Left ventricle myocardium inferior (tissue), 1 donor: ENCODE measurements at places on chromosomes 13 and 19.

DNA sequence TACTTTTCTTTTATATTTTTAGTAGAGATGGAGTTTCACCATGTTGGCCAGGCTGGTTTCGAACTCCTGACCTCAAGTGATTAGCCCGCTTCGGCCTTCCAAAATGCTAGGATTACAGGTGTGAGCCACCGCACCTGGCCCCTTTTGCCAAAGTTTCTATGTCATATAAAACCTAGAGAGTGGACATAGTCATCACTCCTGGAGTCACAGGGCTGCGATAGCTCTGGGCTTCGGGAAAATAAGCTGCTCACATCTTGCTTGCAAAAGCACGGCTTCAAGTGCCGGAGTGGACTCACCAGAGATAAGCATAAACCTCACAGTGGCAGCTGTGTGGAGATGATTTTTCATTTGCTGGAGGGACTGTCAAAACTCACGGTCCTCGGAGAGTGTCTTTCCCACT, 171.2 kb downstream of the TEX29 start:
- no peak overlapping the region for H3K4me3 ChIP-seq
- no peaks in the 10 kb centered on the region for H3K36me3 ChIP-seq
- DNase-seq = no peak
- no peaks in the 10 kb centered on the region for H3K4me1 ChIP-seq

DNA sequence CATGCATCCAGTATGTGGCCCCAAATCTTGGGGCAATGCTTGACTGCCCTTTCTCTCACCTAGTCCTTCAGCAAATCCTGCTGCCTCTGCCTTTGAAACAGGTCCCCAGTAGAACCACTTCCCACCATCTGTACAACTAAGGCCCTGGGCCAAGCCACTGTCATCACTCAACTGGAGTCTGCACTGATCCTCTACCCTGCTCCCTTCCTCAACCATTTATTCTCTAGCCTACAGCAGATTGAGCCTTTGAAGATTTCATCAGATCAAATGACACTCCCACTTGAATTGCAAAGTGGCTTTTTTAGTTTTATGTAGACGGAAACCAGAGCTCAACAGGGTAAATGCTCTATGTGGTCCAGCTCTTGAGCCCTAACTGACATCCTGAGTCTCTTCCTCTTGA, 43.5 kb downstream of the ATP8A2 start:
- no peak overlapping the region for H3K4me3 ChIP-seq
- no peak overlapping the region for H3K27ac ChIP-seq
- no peak for DNase-seq
- no peaks in the 10 kb centered on the region for H3K36me3 ChIP-seq
- H3K4me1 ChIP-seq = no peaks in the 10 kb centered on the region
- peaks cover 74% of the 10 kb centered on the region for H3K27me3 ChIP-seq

DNA sequence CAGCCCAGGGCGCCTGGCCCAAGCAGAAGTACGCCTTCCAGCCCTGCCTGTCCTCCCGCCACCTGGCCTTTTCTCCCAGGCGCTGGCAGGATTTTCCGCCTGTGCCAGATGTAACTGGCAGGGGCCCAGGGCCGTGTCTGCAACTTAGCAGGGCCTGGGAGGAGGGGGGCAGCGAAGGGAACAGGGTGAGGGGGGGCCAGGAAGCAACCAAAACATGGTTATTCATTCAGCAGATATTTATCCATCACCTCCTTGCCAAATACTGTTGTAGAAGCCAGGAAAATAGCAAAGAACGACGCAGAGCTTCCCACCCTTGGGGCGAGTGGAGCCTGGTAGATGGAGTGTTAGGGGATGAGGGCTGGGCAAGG, 5.6 kb downstream of the TLE6 start:
- H3K27ac ChIP-seq = peak overlapping the region; percentile 77
- H3K36me3 ChIP-seq = no peaks in the 10 kb centered on the region
- H3K27me3 ChIP-seq = no peaks in the 10 kb centered on the region
- peak overlapping the region; percentile 55 for H3K4me3 ChIP-seq
- DNase-seq = peak; percentile 89
- peaks cover 32% of the 10 kb centered on the region for H3K4me1 ChIP-seq

DNA sequence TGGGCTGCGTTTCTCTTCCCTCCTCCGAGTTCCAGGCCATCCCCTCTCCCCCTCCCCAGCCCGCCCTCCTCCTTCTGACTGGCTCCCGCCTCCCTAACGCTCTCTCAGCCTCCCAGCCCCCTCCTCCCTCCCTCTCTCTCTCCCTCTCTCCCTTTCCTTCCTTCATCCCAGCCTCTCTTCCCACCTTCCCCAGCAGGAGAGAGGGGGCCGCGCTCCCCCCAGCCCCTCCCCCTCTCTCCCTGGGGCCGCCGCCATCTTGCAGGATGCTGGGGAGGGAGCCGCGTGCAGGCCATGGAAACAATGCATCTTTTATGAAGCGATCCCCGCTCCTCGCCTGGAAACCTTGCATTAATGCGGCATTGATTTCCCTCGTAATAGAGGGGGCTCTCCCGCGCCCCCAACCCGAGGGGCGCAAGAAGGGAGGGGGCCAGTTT, 42.6 kb upstream of the ADGRL1 start:
- peak overlapping the region; percentile 68 for H3K4me3 ChIP-seq
- peaks cover 19% of the 10 kb centered on the region for H3K4me1 ChIP-seq
- DNase-seq = peak; percentile 18
- H3K36me3 ChIP-seq = no peaks in the 10 kb centered on the region
- peaks cover 61% of the 10 kb centered on the region for H3K27me3 ChIP-seq

DNA sequence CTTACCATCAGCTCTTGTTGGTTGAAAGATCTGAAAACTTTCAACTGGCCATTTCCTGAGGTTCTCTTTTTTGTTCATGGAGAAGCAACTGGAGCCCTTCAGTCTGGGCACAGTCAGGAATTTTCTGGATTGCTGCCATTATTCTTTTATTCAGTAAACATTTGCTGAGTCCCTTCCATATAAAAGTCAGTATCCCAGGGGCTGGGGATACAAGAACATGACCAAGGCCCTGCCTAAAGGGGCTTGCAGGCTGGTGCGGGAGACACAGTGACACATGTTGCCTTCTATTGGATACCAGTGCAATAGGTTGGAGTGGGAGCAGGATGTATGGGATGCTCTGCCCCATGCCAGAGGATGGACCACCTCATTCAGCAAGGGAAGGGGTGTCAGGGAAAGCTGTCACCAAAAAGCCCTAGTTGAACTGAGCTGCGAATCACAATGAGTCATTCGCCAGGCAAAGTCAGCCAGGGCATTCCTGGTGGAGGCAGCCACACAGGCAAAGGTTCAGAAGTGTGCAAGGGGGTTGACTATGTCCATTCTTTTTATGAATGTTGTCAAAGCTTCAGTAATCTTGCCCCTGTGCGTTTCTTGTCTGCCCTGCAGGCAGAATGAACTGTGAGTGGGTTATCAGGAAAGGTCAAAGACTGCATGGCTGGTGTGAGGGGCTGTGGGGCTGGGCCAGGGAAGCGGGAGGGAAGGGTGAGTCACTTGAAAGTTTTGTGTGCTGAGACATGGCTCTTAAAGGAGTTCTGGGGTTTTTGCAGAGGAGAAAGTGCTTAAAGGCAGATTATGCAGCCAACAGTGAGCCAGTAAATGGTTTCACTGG, 395.9 kb downstream of the KCNRG start:
- peaks cover 11% of the 10 kb centered on the region for H3K4me1 ChIP-seq
- H3K36me3 ChIP-seq = no peaks in the 10 kb centered on the region

DNA sequence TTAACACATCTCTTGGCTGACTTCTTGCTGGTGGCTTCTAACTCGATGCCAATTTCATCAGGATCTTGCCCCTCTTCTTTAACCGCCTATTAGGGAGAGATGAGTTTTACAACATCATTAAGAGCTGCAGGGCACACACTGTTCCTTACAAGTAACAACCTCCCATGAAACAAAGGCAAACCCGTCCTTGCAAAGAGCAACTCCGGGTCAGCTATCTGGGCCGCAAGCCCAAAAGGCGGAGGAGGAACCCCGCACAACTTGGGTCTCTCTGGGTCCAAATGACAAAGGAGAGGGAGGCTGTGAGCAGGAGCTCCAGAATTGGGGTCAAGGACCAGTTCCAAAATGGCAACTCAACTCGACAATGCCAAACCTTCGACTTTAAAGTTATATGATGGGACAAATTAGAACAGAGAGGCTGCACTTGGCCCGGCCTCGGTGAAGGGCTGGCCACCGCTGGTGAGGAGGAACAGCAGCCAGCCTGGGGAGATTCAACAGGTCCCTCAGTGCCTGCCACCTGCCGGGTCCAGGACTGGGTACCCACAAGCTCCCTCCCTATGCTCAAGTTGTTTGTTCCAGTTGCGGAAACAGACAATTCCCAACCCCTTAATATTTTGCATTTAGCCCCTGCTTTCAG, 1.1 kb downstream of the SAFB2 start:
- no peak for DNase-seq
- H3K4me1 ChIP-seq = peaks cover 92% of the 10 kb centered on the region
- H3K36me3 ChIP-seq = peaks cover 56% of the 10 kb centered on the region
